Kasumi-1 (cell line): ENCODE measurements at places on chromosomes 3 and 15.
A peak's percentile ranks its signal among the peaks of the same experiment; 100 is the strongest.

GRCh38 chr15:99618941-99619411, 53.2 kb downstream of the MEF2A start:
- DNase-seq, result no peak

- peak; percentile 21 for DNase-seq
Observed at GRCh38 chr15:99485153-99485961, 80.4 kb upstream of the MEF2A start.

DNA sequence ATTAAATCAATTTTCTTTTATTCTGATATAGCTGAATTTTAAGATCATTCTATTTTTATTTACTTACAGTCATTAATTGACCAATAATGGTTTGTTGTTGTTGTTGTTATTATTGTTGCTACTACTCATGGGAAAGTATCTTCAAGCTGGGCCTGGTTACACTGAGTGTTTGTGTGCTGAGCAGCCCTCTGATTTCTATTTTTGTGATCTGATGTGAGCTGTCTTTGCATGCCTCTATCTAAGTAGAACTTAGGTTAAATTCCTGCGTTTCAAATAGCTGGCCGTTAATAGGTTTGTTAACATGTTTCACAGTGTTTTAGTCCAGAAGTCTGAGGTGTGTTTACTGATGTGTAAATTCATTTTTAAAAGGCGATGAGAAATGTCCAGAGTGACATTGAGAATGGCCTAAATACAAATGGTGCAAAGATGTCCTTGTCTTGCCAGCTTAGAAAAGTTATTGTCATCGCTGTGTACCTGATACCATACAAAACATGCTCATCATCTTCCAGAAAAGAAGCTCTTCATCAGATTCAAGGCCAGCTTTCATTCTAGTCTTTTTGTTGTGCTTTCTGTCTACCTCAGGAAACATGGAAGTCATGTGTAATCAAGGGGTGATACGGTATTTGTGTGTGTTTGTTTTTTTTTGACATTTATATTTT, 15.8 kb downstream of the ARIH2 start:
- DNase-seq, result no peak

DNA sequence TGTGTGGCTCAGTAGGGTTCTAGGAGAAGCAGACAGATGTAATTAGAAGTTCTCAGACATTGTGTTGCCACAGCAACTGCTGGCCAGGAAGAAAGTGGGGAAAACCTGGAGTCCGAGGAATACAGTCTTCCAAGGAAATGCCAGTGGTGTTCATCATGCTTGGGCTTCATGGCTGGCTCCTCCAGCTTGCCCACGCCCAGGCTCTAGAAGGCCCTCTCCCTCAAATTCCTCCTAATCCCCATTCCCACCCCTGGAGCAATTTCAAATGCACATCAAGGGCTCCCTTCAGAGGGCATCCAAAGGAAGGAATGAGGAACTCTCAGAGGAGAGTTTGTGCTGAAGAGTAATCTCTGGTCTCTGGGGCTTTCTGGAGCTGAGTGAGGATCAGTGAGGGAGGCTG, 21.9 kb downstream of the FSTL1 start:
- DNase-seq, result no peak

GRCh38 chr3:98985431-98985830, 83.9 kb upstream of the DCBLD2 start:
- no peak for DNase-seq

GRCh38 chr3:99509224-99509623, 129.2 kb upstream of the COL8A1 start:
- DNase-seq, result no peak

GRCh38 chr3:107959550-107960154, 131.2 kb downstream of the CD47 start:
- no peak for DNase-seq

GRCh38 chr3:190197346-190197763, 76.7 kb upstream of the P3H2 start:
- no peak for DNase-seq

- DNase-seq, result no peak
Observed at GRCh38 chr15:62781081-62781497, 261.5 kb upstream of the TPM1 start.

DNA sequence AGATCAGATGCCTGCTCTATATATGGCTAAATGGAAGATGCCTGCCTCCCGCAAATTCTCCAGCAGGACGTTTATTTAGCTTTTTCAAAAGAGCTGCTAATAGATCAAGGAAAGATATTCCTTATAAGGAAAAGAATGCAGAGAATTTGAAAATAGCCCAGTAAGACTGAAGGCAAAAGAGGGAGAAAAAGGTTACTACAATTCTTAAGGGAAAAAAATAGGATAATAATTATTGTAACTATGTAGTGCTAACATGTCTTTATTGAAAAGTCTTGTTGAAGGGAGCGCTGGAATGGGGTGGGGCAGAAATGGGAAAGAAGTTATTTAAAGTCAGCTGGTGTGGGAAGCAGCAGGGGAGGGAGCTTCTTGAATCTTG, 2.9 kb downstream of the TPM1 start:
- no peak for DNase-seq

- peak; percentile 37 for DNase-seq
Observed at GRCh38 chr3:184712248-184713039, 580 bp upstream of the MAGEF1 start.

DNA sequence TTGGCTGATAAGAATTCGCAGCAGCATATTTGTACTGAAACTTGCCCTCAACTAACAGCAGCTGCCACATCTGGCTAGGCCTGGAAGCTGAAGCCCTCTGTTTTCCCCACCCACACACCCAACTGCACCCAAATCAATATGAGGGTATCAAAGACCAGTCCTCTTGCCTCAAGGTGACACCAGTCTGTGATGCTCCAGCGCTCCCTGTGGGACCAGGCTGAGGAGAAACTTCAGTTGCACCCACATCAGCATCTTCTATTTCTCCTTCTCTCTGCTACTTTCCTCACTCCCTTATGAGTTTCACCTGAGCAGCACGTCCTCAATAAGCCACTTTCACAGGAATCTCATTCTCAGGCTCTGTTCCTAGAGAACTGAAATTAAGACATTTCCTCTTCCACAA, 18.7 kb upstream of the GRAMD1C start:
- no peak for DNase-seq

- no peak for DNase-seq
Observed at GRCh38 chr3:111747490-111747889, 111.6 kb upstream of the PHLDB2 start.

- DNase-seq, result no peak
Observed at GRCh38 chr3:111619833-111620232, 24.7 kb upstream of the ZBED2 start.

GRCh38 chr3:99324636-99325203, 313.7 kb upstream of the COL8A1 start:
- DNase-seq, result no peak

- no peak for DNase-seq
Observed at GRCh38 chr3:46962990-46963389, 13.6 kb downstream of the CCDC12 start.

GRCh38 chr3:197683191-197683590, 53.5 kb downstream of the RUBCN start:
- DNase-seq, result no peak

DNA sequence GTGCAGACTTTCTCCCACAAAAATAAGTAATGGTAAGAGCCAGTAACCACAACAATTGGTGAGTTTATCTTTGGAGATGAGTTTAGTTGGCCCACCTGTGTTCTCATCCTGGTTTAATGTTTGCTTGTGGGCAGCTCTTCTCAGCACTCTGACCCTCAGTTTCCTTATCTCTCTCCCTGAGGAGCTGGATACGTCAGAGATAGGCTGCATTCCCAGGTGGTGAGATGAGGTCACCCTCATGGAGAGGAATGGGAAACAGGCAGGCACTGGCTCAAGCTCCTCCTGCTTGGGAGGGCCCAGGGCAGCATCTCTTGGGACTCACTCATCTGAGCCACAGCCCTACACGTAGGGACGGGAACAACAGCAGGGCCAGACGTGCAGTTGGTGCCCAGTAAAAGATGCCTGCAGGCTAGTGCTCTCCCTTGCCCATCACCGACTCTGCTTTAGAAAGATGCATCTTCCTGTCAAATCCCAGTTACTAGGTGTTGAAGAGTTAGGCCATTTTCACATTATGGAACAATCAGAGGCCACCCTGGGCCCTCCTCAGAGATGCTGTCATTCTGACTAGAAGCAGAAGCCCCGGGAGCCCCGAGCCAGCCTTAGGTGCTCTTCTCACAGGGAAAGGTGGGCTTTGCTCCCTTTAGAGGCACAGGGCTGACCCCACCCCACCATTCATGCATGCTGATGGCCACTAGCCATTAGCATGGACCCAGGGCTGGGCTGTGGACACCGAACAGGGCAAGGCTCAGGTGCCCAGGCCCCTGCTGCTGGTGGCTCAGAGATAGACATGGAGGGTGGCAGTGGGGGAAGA, 59.7 kb downstream of the GRIP2 start:
- DNase-seq, result no peak

GRCh38 chr3:167125612-167126407, 254.3 kb downstream of the ZBBX start:
- DNase-seq, result no peak

DNA sequence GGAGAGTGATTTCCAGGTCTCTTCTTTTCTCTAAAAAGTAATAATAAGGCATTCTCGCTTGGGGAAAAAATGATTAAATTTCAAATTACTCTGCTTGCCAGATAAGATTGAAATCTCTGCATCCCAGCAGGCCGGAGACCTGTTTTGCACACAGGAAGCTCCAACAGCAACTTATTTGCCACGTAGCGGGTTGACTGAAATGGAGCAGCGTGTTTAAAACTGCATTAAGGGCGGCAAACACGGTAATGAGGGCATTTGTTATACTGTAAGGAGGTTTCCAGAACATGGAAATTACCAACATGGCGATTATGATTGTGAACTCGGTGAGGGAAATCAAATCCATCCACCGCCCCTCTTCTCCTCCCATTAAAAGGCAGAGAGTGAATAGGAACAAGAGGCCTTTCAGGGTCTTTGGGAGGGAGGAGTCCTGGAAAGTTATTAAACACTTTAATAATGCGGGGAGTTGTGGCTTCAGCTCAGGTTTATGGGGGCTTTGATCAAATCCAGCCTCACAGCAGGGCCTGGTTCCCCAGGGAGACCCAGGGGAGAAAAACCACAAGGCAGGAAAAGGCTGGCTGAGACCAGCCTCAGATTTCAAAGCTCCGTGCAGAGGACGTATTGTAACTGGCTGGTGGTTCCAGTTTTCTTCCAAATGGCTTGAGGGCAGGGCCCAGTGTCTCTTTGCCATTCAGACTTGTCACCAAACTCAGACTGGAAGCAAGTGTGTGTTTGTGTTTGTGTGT, 242.3 kb downstream of the TLE3 start:
- DNase-seq, result no peak

- DNase-seq, result no peak
Observed at GRCh38 chr3:72164635-72164978, 379.7 kb upstream of the PROK2 start.
